ENCODE measurements at places on chromosomes 2 and 18.
A peak's percentile ranks its signal among the peaks of the same experiment; 100 is the strongest.

DNA sequence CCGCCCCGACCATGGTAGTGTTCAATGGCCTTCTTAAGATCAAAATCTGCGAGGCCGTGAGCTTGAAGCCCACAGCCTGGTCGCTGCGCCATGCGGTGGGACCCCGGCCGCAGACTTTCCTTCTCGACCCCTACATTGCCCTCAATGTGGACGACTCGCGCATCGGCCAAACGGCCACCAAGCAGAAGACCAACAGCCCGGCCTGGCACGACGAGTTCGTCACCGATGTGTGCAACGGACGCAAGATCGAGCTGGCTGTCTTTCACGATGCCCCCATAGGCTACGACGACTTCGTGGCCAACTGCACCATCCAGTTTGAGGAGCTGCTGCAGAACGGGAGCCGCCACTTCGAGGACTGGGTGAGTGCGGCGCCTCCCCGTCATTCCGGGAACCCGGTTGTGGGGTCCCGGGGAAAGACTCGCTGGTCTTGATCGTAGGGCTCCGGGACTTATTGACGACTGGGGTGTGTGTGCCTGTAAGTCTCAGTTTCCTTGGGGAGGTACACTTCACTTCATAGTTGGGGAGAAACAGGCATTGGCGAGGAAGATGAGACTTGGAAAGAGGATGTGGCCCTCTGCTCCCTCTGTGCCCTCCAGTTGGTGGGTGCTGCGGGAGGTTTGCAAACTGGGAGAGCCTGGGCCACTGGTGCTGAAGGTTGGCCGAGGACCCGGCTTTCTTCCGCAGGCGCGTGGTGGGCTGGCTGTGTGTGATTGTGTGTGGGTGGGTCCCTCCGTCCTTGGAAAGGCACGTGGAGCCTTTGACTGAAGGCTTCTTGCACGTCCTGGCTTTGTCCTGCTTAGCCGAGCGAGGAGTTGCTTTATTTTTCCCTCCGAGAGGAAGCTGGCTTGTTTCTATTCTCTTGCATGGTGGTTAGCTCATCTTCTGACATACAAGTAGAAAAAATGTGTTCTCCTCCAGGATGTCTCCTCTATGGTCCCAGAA is 886 bp downstream of the PRKCE start:
- peak; percentile 76 for DNase-seq

- DNase-seq = no peak
Measured at GRCh38 chr2:216970359-216970915, 110.6 kb upstream of the TNP1 start.

DNA sequence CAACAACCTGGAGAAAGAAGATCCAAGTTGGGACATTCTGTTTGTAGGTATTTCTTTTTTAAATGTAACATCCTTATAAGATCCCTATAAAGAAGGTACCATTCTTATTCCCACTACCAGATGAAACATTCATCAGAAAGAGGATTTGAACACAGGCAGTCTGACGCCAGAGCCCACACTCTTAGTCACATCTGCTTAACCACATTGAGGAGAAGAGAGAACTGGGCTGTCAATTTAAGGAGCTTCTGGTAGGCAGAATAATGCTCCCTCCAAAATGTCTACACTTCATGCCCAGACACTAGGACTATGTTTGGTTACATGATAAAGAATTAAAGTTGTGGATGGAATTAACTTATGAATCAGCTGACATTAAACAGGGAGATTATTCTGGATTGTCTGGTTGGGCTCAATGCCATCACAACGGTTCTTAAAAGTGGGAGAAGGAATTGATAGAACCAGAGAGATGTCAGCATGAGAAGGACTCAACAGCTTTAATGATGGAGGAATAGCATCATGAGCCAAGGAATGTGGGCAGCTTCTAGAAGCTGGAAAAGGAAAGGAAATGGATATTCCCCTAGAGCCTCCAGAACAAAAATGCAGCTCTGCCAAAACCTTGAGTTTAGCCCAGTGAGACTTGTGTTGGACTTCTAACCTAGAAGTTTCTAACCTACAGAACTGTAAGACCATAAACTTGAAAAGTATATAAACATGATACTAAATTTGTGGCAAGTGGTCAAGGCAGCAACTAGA is 82.2 kb downstream of the KLF7 start:
- no peak for DNase-seq

- DNase-seq = peak; percentile 55
Measured at GRCh38 chr2:96762529-96763311, 2.0 kb downstream of the CNNM4 start.

DNA sequence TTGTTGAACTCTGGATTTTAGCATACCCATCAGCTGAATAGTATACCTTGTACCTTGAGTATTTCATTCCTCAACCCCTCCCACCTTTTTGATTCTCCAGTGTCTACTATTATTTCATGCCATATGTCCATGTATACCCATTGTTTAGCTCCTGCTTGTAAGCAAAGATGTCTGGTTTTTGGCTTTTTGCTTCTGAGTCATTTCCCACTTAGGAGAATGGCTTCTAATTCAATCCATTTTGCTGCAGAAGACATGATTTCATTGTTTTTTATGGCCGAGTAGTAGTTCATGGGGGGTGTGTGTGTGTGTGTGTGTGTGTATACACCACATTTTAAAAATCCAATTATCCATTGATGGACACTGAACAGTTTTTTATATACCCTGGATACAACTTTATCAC is 24.3 kb upstream of the MOCOS start:
- DNase-seq = no peak

GRCh38 chr18:9683418-9684396 is 24.4 kb upstream of the RAB31 start:
- DNase-seq = no peak

GRCh38 chr18:34866739-34867138 is 156.6 kb downstream of the DTNA start:
- DNase-seq = no peak

GRCh38 chr2:19902216-19902740 is 495 bp upstream of the TTC32 start:
- no peak for DNase-seq

- DNase-seq = peak; percentile 45
Measured at GRCh38 chr2:26577442-26578112, 63.6 kb downstream of the CIB4 start.

- peak; percentile 81 for DNase-seq
Measured at GRCh38 chr2:181677912-181678586, 2.3 kb downstream of the NEUROD1 start.

GRCh38 chr2:230671117-230671516 is 41.5 kb upstream of the CAB39 start:
- DNase-seq = no peak

DNA sequence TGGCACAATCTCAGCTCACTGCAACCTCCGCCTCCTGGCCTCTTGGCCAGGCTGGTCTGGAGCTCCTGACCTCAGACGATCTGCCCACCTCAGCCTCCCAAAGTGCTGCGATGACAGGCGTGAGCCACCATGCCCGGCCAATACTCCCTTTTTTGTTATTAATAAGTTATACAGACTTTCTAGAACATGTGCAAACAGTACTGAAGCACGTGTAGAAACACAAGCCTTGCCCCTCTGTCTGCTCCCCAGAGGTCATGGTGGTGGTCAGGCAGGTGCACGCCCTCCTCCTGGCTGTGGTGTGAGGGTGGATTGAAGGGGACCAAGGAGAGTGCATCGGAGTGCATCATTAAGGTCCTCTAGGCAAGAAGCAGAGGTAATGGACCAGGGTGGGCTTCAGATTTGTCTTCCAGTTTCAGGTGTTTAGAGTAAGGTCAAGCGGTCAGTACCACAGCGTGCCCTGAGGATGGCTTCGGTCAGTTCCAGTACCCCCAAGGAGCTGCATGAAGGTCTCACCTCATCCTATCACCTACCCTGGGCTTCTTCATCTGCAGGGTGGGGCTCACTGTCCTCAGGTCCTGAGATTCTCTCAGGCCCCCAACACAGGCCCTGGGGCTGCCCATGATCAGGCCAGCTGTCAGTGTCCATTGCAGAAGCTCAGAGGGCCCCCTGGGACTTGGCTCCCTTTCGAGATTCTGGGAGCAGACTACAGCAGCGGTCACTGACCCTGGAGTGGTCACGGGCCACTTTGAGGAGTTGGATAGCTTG is 124.3 kb downstream of the GLI2 start:
- DNase-seq = no peak

DNA sequence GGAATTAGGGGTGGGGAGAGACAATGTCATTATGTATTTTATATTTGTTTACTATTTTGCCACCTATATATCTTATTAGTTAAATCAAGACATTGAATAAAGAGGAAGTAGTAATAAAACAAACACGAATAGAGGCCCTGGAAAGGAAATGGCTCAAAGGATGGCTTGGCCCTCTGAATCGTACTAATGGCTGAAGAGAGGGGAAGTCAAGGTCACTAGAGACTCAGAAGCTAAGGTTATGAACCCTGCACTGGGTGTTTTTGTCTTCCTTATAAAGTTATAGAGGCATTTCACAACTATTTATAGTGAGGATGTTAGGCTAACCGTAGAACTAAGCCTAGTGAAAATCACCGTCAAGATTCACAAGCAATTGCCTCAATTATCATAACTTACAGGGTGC is 685.9 kb downstream of the ARHGAP15 start:
- no peak for DNase-seq

- DNase-seq = no peak
Measured at GRCh38 chr18:980586-980985, 75.9 kb downstream of the ADCYAP1 start.

DNA sequence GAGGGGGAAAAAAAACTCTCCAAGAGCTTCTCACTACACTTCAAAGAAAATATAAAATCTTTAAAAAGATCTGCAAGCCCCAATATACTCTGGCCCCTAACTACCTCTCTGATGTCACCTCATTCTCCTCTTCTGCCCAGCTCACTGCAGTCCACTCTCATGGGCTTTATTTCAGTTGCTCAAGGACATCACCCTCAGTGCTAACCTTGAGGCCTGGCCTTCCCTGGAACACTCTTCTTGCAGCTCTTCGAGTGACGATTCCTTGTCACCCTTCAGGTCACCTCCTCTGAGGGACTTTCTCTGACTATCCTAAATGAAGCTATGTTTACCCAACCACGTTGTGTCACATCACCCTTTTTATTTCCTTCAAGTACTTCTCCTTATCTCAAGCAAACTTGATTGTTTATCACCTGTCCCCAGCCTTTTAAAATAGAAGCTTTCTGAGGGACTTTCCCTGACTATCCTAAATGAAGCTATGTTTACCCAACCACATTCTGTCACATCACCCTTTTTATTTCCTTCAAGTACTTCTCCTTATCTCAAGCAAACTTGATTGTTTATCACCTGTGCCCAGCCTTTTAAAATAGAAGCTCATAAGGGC is 10.4 kb downstream of the RTTN start:
- DNase-seq = no peak

GRCh38 chr2:103898561-103898960 is 955.4 kb upstream of the POU3F3 start:
- no peak for DNase-seq

- DNase-seq = peak; percentile 6
Measured at GRCh38 chr2:205053827-205054410, 508.6 kb downstream of the PARD3B start.

GRCh38 chr18:10776493-10776892 is 250.7 kb downstream of the NAPG start:
- DNase-seq = no peak

DNA sequence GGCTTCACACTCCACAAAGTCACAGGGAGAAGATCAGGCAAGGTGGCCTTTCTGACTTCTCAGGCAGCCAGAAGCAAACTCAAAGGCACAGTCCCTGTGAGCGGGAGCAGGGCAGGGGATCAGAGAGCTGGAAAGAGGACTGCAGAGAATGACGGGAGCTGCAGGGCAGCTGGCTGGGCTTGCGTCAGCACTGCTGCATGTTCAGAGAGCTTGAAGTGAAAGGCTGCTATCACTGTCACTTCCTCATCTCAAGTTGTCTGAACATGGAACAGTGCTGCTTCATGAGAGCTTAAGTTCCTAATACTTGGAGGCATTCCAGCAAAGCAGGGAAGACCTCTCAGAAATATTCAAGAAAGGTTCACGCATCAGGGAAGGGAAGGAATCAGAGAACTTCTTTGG is 20.4 kb downstream of the TGFBRAP1 start:
- no peak for DNase-seq

DNA sequence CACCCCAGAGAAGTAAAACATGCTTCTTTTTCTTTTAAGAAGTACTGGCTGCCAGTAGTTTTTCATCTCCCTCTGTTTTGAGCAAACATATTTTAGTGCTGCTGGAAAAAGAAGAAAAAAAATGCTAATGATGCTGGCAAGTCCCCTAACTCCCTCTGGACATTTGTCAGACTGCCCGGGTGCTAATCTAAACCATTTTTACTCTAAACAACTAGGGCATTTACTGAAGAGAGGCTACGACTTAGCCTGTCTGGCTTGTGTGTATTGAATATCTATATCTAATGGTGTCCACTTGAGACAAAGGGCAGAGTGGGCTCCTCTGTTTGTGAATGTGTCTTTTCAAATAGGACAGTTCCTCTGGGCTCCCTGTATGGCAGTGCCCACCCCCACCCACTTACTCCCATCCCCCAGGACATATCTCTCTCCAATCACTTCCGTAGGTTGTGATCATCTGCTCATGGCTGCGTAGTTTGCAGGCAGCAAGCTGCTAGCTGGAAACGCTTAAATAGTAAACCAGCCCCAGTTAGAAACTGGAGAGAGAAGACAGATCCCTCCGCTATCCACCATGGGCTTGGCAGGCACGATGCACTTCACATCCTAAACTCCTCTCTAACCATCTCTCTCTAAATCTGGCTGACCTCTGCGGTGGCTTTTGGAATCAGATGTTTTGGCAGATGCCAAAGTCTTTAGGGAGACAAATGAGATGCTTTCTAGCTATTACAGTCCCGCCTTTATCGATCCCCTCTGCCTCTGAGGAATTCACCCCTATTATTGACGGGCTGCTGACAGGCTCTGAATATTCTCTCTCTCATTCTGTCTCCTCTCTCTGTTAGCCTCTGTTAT is 58.3 kb downstream of the DOCK10 start:
- no peak for DNase-seq

- DNase-seq = no peak
Measured at GRCh38 chr2:180992994-180993393, 12.6 kb downstream of the UBE2E3 start.

DNA sequence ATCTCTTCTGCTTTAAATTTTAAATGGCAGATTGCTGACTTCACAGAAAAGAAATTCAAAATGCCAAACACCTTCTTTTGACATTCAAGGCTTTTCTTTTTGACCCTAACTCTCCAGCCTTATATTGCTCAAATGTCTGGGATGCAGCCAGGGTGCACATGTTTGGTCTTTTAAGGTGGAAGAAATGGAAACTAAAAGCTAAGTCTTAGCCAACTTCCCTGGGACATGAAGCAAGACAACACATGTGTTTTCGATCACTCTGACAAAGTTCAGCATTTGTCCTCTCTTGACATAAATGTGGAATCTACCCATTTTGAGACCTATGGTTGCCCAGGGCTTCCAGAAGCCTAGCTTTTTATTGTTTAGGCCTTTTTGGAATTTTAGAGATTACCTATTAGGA is 161.6 kb downstream of the RDH14 start:
- no peak for DNase-seq

Data from right kidney (tissue), 9 donors.